ENCODE measurements at places on chromosomes 12 and 14.

DNA sequence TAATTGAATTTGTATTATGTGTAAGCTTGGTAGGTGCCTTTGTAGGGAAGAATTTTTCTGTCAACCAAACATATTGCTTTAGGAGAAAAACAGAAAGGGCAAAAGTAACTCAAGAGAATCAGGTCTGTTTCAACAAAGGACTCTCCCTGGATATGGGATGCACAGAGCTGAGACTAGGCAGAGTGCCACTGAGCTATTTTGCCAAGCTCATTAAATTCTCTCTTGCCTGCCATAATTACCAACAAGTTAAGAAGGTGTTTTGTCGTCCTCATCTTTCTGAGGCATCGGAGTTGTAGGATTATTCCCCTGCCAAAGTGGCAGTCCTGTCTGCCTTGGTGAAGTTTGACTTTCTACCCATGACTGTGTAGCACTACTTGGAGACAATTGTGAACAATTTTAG is 438.9 kb upstream of the SEL1L start:
- no peak for DNase-seq

DNA sequence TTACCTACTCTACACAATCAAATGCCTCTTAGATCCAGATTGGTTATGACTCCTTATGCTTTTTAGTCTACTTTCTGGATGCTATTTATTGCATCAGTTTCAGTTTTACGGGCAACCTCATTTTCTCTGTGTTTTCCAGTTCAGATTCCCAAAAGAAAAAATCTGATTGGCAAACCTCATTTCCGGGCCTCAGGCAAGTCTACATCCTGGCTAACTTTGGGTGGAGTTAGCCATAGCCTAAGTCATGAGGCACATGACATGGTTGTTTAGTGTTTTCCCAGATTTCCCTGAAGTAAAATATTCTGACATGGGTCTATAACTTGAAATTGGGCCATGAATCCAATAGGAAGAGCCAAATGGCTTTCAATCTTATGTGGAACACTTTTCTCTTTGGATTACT is 339.7 kb downstream of the NUAK1 start:
- no peak for DNase-seq

- no peak for DNase-seq
These were observed 522.0 kb upstream of the SEL1L start for GRCh38 chr14:82055515-82056115.

DNA sequence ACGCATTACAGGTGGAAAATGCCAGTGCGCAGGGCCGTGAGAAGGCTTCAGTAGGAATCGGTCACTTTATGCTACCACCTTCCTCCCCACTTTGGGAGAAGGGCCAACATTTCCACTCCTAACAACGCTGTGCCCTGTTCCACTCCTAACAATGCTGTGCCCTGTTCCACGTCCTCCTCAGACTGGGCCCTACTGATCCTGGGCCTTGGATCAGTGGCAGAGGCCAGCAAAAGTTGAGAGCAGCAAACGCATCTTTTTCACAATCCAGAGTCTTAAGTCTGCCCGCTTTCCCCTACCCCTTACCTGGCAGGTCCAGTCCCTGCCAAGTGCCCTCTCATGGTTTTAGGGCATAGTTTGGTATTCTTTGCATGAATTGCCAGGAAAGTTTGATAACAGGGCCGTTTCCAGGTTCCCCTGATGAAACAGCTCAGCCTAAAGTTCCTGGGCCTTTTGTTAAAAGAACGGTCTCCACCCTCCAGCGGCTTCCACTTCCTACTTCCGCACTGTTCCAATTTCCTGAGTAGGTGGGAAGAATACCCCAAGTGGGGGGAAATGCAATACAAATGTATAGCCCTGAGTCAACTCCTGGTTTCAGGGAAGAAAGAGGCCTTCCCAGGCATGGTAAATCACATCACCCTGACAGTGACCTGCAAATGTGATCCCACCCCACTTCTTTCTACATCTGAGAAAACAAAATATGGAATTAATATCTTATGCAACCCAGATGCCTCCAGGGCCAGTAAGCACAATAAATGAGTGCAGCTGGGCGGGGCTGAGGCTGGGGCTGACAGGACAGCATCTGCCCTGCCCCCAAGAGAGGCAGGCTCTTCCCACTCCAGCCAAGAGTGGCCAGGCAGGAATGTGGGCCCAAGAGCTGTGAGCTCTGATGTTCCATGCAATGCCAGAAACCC is 15.0 kb downstream of the KCTD10 start:
- DNase-seq: peak; percentile 87

- no peak for DNase-seq
These were observed 87.3 kb downstream of the TTC7B start for GRCh38 chr14:90728951-90729350.

GRCh38 chr12:74449872-74450271 is 87.8 kb upstream of the ATXN7L3B start:
- DNase-seq: no peak

DNA sequence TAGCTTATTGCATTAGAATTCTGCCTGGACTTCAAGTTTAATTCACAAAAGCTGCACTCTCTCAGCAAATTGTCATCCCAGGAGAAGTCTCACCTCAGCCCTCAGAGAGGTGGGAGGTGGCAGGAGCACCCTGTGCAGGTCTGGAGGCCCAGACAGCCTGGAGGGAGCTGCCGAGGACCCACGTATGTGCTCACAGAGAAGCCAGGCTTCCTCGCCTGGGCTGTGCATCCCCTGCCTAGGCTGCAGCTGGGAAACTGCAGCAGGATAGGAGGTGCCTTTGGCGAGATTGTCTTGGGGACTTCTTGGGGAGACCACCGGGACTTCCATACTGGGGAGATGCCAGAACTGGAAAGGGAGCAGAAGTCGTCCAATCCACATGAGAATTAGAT is 8.8 kb downstream of the CPNE6 start:
- DNase-seq: no peak

DNA sequence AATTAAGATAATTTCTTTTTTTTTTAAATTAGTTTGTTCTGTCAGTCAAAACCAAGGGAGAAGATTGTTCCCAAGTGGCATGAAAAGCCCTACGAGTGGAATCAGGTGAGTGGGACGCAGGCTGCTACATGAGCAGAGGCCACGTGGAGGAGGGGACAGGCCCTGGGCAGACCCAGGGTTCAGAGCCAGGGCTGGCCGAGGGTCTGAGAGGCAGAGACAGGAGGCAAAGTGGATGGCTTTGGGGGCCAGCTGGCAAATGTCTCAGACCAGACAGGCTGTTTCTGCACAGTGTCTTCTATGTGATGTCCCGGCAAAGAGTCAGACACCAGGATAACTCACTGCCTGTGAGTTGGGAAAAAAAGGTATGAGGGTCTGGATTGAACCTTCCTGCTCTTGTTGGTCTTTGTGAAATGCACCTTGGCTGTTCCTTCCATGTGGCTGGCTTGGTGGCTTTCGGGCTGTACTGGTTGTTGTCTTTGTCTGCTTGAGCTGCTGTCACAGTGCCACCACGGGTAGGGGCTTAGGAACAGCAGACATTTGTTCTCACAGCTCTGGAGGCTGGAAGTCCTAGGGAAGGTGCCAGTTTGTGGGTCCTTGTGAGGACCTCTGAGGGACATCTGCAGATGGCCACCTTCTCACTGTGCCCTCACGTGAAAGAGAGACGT is 35.8 kb upstream of the ASPG start:
- DNase-seq: no peak

- no peak for DNase-seq
These were observed 489.8 kb upstream of the FLRT2 start for GRCh38 chr14:85040046-85040685.

GRCh38 chr12:13079440-13079906 is 24.0 kb downstream of the GSG1 start:
- no peak for DNase-seq

GRCh38 chr12:69388371-69388770 is 28.8 kb downstream of the YEATS4 start:
- DNase-seq: peak; percentile 15

- DNase-seq: no peak
These were observed 1.8 kb downstream of the SPRING1 start for GRCh38 chr12:116735951-116736599.

GRCh38 chr14:79515158-79515557 is 696.1 kb downstream of the DIO2 start:
- no peak for DNase-seq

GRCh38 chr12:127296591-127296990 is 970.4 kb upstream of the TMEM132C start:
- DNase-seq: no peak

DNA sequence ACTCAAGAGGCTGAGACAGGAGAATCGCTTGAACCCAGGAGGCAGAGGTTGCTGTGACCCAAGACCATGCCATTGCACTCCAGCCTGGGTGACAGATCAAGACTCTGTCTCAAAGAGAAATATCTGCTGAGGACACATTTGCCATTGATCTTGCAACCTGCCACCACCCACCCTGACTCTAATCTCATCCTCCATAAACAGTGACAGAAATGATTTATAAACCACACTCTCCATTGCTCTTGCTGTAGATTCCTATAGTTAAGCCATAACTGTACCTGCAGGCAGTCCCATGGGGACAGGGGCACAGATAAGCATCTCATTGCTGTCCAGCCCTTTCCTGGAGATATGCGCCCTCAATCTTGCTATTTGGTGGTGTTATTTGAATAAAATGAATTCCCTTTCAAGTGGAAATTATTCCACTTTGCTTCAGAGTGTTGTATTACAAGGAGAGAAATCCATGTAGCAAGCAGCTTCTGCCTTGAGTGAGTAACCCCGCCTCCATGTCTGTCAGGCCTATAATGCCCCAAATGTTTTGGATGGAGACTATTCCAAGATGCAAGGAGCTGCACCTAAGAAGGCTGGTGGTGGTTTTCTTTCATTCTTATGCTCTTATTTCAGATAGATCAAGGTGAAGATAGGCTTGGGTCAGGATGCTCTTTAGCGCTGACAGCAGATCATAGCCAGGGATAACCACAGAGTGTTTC is 3.0 kb upstream of the ZDHHC22 start:
- DNase-seq: no peak

GRCh38 chr12:49041036-49041880 is 19.3 kb downstream of the KMT2D start:
- no peak for DNase-seq

GRCh38 chr12:100473716-100474150 is at the start of gene NR1H4:
TSS of gene NR1H4 (plus strand) at chr12:100473866. CDS start at chr12:100493324, 19,458 bp downstream.
- DNase-seq: peak; percentile 59

DNA sequence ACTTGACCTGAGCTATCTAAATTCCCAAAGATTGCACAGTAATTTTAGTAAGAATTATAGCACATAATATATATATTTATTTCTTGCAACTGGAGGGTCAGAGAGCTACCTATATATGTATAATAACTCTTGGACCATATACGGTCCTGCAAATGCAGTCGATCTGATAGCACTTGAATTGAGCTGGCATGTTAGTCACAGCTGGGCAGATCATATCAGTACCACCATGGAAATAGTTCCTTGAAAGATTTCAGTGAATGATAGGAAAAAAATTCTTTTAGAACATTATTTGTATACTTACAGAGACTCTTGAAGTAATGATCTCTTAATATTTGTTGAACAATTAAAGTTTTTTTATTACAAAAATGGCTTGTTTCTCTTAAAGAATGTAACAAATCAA is 94.5 kb upstream of the MON2 start:
- DNase-seq: no peak

- no peak for DNase-seq
These were observed 250.0 kb upstream of the CLEC14A start for GRCh38 chr14:38505973-38506249.

GRCh38 chr14:37340353-37340752 is 142.6 kb downstream of the MIPOL1 start:
- no peak for DNase-seq

DNA sequence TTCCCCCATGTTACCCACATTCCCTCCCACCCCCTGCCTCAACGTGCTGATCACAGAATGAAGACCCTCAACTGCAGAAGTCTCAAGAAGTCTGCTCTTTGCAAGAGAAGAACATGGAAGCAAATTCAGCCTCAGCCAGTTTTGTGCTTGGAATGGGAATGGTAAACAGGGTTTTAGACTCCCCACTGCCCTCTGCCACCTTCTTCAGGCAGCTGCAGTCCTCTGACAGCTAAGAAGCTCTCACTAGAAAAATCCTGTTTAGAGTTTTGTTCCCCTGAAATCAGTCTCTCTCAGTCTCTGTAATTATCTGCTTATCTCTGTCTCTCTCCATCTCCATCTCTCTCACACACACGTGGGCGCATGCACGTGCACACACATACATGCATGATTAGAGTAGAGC is 85.4 kb downstream of the CRACR2A start:
- no peak for DNase-seq
